Activated T-cell treated with anti-CD3 and anti-CD28 coated beads, Interleukin-2, amount 50 U/mL, for 48 hours (primary cell): ENCODE measurements at places on chromosomes 13 and 19.

GRCh38 chr19:33389421-33390100, 16.1 kb downstream of the CEBPG start:
- DNase-seq, result no peak

DNA sequence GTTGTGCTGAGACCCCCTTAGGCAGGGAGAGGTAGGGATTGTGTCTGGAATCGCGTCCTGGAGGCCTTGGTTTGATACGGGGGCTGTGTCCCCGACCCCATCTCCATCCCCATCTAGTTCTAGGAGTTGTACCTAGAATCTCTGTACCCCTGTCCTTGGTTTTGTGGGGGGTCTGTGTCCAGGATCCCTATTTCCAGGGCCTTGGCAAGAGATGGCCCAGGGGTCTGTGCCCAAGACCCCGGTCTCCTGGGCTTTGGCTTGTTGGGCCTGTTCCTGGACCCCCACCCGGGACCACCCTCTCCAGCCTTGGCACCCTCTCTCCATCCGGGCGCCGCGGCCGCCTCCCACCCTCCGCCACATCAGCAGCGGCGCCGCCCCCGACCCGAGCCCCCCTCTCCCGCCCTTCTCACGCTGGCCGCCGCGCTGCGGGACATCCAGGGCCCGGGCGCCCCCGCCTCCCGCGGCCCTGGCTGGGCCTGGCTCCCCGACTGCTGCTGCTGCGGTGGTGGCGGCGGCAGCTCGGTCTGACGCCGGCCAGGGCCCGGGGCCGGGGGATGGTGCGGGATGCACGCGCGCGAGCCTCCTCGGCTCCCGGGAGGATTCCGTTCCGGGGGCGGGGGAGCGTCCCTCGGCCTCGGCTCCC, at the start of gene NUMBL:
NUMBL (minus strand) TSS at position 602 of the 643 bp plus-strand sequence; CDS start at position 434, 168 bp downstream.
- peak; percentile 23 for DNase-seq

GRCh38 chr13:27022571-27023311, 148.9 kb downstream of the USP12 start:
- DNase-seq, result no peak

- no peak for DNase-seq
These were observed 18.5 kb downstream of the TNFRSF19 start for GRCh38 chr13:23588666-23589065.

DNA sequence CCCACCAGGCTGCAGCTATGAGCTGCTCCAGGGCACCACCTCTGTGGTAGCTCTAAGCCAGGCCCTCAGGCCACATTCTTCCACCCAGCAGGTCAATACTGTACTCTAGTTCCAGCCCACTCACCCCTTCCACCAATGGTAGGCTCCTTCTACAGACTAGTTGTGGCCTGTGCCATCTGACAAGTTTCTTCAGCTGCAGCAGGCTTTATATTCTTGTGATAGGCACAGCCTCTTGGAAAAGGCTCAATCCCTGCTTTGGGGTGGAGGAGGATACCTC, 8.5 kb downstream of the MICU2 start:
- no peak for DNase-seq

- DNase-seq, result no peak
These were observed 219.8 kb downstream of the MZT1 start for GRCh38 chr13:72507416-72508199.

GRCh38 chr13:60211548-60211947, 47.8 kb upstream of the DIAPH3 start:
- no peak for DNase-seq

DNA sequence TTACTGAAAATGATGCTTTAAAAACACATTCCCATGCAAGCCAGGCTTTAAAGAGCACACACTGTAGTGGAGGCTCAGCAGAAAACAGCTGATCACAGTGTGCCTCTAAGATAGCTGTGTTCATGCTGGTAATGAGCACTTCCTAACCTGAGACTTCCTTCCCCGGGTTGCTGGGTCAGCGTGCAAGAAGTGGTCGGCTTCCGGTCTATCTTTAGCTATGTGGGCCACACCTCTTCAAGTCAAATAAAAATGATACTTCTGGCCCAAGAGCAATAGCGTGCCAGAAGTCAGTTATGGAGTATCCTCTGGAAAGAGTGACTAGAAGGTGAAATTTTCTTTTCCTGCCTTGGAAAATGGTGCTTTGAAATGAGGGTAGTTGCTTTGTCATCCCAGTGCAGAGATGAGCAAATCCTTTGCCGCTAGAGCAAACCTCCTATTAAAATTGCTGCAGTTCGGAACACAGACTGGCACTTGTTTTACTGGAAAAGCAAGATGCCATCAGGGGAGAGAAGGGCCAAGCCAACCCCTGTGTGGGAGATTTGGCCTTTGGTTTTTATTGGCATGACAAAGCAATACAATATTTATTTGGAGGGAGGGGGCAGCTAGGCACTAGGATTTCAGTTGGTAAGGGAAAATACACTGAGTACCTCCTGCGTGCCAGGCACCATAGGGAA, 64.2 kb downstream of the ARHGAP35 start:
- no peak for DNase-seq

DNA sequence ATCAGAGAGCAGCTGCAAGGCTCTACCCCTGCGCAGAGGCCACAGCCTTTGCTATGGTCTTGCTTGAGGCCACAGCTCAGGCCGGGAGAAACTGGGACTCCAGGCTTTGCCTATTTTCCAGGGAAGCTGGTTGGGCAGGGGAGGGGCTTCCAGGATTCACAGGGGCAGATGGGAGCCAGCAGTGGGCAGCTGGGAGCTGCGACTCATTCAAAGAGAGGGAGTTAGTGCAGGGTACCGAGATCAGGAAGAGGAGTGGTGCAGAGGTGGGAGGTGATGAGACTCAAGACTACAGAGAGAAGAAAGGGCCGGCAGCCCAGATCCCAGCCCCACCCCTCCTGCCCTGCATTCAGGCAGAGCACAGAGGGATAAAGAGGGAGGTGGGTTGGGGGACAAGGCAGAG, 12.1 kb downstream of the ADGRE5 start:
- no peak for DNase-seq

DNA sequence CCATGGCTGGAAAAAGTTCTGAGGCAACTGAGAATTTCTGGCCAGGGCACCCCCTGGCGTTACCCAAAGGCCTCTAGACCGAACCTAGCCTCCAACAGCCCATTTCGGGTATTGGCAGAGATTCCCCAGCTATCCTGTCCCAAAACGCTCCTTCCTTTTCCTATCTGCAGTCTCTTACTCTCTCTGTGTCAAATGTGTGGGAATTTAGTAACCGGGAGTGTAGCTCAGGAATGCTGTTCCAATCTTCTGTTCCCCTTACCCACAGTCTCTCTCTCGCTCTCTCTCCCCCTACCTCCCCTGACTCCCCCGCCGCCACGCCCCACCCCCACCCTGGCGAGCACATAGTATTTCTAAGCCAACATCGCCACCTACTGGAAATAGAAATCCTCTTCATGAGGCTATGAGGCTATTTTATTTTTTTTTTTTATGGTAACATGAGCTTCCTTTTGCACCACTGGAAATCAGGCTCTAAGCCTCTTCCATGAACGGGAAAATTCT, 27.0 kb downstream of the OXGR1 start:
- DNase-seq, result no peak

- DNase-seq, result no peak
These were observed 722 bp upstream of the TIMM50 start for GRCh38 chr19:39479916-39480315.

GRCh38 chr13:26656919-26657318, 99.4 kb downstream of the WASF3 start:
- DNase-seq, result no peak

- peak; percentile 63 for DNase-seq
These were observed 6.0 kb upstream of the CTU1 start for GRCh38 chr19:51114087-51114729.

DNA sequence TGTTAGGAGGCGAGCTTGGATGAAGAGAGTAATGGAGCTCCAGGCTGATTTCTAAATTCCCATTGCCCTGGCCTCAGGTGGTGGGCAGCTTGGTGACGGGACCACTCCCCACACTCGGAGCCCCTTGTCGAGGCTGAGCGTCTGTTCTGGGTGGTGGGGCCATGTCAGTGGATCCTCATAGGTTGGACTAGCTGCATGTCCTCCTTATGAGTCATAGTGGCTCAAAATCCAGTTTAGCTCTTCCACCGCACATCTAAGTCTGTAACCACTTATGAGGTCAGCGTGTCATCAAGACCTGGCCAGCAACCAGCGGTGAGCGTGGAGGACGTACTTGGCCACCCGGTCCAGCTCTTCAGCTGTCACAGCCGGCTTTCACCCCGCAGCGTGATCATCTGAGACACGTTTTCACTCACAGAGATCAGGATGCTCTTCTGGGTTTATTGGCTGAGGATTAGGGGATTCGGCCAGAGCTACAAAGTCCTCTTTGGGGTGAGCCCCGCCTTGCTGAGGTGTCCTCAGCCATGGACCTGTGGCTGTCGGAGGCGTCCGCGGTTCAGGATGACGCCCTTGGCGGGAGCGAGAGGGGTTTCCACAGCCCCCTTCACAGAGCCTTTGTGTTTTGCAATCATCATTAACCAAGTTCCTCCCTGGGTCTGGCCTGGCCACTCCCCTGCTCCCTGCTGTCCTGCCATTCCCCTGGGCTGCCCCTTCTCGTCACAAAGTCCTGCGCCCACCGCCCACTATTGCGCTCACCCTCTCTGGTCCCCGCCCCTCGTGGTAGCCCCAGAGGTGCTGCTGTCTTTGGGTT, 41.9 kb downstream of the ADPRHL1 start:
- no peak for DNase-seq

DNA sequence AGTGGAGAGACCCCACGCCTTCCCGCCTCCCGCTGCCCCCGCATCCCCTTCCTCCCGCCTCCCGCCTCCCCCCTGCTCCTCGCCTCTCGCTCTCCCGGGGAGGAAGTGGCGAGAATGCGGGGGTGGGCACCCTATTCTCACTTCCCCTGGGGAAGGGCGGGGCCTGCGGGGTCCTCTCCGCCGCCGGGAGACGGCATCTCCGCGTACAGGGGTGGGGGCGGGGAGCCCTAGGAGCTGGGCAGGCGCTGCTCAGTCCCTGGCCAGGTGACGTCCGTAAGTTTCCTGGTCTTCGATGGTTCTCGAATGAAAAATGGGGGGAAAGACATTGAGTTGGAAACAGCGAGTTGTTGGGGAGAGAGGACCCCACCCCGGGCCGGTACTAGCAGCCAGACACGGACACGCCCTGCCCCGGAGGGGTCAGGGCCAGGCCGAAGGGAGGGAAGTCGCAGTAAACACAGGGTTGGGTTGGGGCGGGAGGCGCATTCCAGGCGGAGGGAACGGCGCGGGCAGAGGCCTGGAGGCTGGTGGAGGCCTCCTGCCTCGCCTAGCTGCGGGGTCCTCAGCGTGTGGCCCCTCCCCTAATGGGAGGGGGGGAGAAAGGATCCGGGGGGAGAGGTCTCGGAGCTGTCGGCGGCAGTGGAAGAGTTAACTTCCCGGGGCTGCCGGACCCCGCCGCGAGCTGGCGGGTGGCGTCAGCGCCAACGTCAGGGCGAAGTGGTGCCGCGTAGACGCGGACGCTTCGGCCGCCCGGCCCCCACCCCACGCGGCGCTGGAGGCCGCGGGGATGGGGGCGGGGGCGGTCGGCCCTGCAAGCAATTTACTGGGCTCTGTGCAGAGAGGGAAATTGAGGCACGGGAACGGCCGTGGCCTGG, 10.4 kb upstream of the JUND start:
- peak; percentile 95 for DNase-seq

DNA sequence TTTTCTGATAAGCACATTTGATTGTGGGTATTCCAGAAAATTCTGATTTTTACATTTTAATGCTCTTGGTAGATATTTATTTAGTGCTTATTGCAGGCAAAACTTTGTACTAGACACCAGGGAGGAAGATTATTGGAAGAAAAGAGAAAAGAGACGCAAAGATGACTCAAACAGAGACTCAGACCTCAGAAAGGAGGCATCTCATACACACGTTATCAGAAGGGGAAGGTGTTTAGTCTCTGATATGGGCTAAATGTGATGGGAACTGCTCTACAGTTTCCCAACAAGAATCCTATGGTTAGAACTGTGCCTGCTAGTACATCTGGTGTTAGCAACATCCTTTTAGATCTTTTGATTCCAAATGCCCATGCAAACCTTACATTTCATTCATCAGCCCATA, 245.6 kb downstream of the KLF5 start:
- no peak for DNase-seq

- DNase-seq, result peak; percentile 36
These were observed 3.8 kb upstream of the ZNF414 start for GRCh38 chr19:8517551-8518442.

- no peak for DNase-seq
These were observed 671.6 kb downstream of the DIAPH3 start for GRCh38 chr13:59492030-59492636.

DNA sequence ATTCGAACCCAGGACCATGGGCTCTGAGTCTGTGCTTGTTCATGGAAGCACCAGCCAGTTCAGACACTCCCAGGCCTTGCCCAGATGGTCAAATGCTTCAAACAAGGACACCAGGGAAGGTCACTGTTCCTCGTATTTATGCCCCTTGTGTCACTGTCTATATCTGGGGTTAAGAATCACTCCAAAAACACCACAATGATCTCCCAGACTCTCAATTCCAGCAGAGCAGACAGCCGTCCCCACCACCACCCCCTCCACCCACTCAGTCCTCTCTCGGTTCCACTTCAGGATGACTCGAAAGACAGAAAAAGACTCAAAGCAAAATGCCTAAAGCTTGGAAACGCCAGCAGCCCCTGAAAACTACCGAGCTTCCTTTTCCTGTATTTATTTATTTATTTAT, 79.0 kb downstream of the INSR start:
- DNase-seq, result no peak

DNA sequence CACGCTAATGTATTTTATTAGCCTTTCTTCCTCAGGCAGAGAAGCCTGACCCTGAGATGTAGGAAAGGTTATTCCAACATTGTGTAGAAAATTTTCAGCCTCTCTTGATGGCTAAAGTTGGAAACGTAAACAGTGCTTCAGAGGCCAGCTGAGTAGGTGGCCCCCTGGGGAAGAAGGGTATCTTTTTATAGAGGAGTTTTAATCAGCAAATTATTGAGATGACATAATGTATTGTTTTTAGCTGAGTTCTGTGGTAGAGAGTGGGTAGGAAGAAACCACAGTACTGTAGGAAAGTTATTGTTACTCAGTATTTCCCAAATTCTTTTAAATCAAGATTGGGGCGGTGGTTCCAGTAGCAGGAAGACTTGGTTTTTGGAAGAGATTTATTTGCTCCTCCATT, 268.8 kb downstream of the DLEU7 start:
- DNase-seq, result no peak

- no peak for DNase-seq
These were observed 8.8 kb downstream of the OBI1 start for GRCh38 chr13:78649997-78650716.

GRCh38 chr19:18989316-18989715, 44.0 kb downstream of the SUGP2 start:
- no peak for DNase-seq

- no peak for DNase-seq
These were observed 359.4 kb downstream of the ZNF536 start for GRCh38 chr19:30731591-30731990.

- DNase-seq, result peak; percentile 33
These were observed 6.6 kb upstream of the DAPK3 start for GRCh38 chr19:3977242-3978143.

- DNase-seq, result peak; percentile 66
These were observed 5.4 kb downstream of the CCDC61 start for GRCh38 chr19:46000491-46001246.

DNA sequence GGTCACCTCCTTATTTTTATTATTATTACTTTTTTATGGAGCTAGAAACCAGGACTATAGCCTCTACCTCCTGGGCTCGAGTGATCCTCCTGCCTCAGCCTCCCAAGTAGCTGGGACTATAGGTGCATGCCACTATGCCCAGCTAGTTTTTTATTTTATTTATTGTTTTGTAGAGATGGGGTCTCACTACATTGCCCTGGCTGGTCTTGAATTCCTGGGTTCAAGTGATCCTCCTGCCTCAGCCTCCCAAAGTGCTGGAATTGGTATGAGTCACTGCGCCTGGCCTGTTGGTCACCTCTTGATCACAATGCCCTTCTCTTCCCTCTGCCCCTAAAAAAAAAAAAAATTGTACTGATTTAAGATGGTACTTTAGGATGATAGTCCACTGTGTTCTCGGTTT, 20.4 kb downstream of the MRPS12 start:
- no peak for DNase-seq
